Immature natural killer cell (primary cell): ENCODE measurements at places on chromosomes 1 and 21. TPM values are rescaled to one million over a fixed set of nuclear protein-coding genes. Genes with fewer than 3 reads are reported as not detected.

The SAMD11 gene
- polyA plus RNA-seq = 0.14 TPM

- no peak for DNase-seq
These were observed 44.1 kb upstream of the WLS start for GRCh38 chr1:68276448-68276847.

- DNase-seq = no peak
These were observed 47.8 kb downstream of the LCA5L start for GRCh38 chr21:39397646-39398385.

DNA sequence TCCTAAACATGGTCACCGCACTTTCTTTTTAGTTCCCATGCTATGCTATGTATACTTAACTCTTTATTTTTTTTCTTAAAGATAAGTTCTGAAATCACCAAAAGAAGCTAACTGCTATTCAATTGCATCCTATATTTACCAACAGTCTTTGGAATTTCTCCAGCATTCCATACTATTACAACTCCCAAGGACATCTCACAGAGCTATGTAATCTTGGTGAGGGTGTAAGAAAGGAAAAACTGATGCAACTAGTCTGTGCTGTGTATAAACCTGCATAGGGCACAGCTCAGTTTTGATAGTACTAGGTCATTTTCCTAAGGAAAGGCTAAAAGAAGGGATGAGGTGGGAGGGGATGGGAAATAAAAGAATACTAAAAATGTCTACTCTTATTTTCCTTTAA lies 78.0 kb downstream of the PTPN14 start:
- DNase-seq = no peak

The IFI44L gene
- 6.0 TPM for polyA plus RNA-seq

GRCh38 chr21:38067086-38067739 lies 151.0 kb upstream of the KCNJ6 start:
- no peak for DNase-seq

- DNase-seq = peak; percentile 63
These were observed 323.1 kb upstream of the FAM78B start for GRCh38 chr1:166489670-166490436.

DNA sequence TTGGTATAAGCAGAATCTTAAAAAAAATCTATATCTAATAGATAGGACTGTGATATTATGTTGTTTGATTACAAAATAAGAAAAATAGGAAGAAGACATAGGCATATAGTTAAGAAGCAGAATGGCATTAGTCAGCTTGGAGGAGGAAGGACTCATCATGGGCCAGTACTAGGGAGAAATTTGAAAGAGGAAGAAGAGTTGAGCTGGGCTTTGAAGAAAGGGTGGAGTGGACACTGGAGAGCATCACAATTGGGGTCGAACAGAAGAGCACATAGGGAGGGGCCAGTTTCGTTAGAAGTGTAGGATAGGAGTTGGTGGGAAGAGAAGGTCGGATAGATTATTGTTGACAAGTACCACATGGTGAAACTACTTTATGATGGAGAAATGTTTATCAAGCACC lies 129.3 kb downstream of the CACHD1 start:
- no peak for DNase-seq

DNA sequence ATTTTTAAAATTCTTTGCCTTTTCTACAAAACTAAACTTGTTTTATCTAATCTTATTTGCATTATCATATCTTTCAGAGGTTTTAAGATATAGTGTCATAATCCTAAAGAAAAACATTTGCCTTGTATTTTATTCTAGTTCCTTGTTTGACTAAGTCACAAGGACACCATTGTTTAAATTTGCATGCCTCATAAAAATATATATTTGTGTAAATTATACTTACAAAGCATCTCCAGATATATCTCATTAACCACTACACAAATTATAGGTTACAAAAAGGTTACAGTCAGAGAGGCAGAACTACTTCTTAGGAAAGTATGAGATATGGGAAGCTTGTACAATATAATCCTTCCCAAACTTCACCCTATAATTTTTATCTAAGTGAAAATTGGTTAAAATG lies 4.2 kb upstream of the RGS13 start:
- no peak for DNase-seq

The OLFM3 gene
- polyA plus RNA-seq = not detected

The FALEC gene
- not detected for polyA plus RNA-seq

- DNase-seq = no peak
These were observed 2.2 kb upstream of the HSD3B1 start for GRCh38 chr1:119504831-119505230.

The ADCY10 gene
- polyA plus RNA-seq = not detected

The PPT1 gene
- polyA plus RNA-seq = 160 TPM

The POTED gene
- not detected for polyA plus RNA-seq

- DNase-seq = no peak
These were observed 83.5 kb downstream of the NPHP4 start for GRCh38 chr1:5908461-5909375.
